Kasumi-1 (cell line): ENCODE measurements at places on chromosomes 2 and 18.

DNA sequence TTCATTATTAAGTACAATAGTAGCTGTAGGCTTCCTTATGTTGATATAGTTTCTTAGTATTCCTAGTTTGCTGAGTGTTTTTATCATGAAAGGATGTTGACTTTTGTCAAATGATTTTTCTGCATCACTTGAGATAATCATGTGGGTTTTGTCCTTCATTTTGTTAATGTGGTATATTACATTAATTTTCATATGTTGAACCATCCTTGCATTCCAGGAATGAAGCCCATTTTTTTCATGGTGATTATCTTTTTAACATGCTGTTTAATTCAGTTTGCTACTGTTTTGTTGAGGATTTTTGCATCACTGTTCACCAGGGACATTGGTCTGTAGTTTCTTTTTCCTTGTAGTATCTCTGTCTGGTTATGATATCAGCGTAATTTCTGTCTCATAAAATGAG lies 82.9 kb upstream of the CNGA3 start:
- DNase-seq: no peak

GRCh38 chr2:210421916-210422315 lies 54.6 kb downstream of the LANCL1 start:
- DNase-seq: no peak

DNA sequence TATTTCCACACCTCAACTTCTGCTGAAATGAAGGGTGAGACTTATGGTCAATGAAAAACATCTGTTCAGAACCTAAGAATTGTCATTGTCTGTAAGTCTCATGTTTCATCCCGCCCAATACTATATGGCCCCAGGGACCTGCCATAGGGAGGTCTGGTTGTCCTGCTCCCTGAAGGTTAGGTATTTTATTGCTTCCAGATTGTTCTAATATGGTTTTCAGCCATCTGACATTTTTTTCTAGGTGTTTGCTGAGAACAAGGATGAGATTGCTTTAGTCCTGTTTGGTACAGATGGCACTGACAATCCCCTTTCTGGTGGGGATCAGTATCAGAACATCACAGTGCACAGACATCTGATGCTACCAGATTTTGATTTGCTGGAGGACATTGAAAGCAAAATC lies 7.3 kb downstream of the XRCC5 start:
- no peak for DNase-seq

GRCh38 chr2:217858519-217859491 lies 144.0 kb downstream of the TNS1 start:
- DNase-seq: no peak

DNA sequence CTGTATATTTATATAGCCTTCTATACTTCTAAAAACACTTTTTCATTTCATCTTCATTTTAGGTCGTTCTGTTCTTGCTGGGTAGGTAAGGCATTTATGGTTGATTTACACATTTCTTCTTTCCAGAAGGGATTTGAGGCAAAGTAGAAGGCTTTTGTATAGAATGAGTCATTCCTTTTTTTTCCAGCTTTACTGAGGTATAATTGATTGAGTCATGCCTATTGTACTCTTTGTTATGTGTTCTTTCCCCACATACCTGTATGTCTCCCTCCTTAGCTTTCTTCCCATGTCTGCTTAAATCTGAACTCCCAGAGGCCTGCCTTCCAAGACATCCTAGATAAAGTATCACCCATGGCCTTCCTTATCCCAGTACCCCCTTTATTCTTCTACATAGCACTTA lies 4.8 kb upstream of the CDC42EP3 start:
- DNase-seq: no peak
